ENCODE measurements at places on chromosomes 3 and 15. TPM values are rescaled to one million over a fixed set of nuclear protein-coding genes. Genes with fewer than 3 reads are reported as not detected.

- DNase-seq = no peak
Observed at GRCh38 chr15:52657338-52657737, 21.9 kb downstream of the ATOSA start.

DNA sequence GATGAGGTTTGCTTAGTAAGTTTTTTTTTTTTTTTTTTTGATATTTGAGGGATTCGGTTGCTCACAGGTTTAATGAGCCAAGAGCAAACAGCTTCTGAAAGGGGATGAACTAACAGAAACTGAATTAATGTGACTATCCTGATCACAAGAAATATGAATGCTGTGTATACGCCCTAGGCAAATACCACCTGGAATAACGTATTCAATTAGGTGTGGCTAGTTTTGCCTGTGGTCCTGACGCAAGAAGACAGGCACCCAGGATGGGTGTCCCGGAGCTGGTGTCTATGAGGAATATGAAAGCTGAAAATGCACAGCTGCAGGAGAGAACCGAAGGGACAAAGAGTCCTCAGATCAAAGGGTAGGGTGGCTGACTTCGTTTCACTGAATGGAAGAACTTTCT lies 14.6 kb downstream of the LSG1 start:
- no peak for DNase-seq

GRCh38 chr15:58559904-58560588 lies 128.3 kb downstream of the LIPC start:
- no peak for DNase-seq

DNA sequence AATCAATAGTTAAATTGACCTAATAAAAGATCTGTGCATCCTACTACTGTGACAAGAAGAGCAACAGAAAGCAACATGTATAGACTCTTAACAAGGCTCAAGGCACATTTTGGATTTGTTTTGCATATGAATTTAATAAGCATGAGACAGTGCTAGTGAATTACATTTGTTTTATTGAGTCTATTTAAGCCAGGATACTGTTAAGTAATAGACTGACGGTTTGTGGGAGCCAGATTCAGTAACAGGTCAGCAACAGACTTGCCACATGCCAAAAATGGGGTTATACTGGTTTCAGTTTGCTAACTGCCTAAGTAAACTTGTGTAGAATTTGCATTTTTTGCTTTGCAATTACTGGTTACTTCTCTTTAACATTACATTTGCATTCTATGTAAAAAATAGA lies 54.0 kb downstream of the MBNL1 start:
- DNase-seq = no peak

GRCh38 chr15:97071668-97072067 lies 741.2 kb downstream of the NR2F2 start:
- no peak for DNase-seq

DNA sequence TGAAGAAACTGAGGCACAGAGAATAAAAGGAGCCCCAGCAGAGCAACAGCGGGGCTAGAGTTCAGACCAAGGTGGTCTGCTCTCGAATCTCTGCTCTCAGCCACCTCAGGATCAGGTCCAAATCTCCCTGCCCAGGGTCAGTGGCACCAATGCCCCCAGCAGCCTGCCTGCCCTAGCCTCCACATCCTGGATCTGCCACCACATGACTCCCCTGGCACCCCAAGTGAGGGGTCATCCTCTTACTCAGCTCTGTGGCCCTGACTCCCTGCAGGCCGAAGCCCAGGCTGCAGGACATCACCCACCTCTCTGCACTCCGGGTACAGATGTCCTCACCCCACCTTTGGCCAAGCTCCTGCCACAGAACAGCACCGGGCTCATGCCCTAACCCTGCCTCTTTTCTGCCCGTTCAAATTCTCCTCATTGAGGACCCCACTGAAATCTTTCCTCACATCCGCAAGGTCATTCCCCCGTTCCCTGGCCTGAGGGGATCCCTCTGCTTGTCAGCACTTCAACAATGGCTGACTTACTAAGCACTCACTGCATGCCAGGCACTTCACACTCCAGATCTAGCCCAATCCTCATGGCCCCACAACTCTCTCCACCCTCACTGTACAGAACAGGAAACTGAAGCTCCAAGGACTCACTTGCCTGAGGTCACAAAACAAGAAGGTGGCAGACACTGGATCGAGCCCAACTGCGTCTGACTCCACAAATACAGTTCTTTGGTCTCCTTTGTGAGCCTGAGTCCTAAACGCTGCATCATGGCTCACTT lies 4.3 kb downstream of the PPIB start:
- DNase-seq = no peak

GRCh38 chr3:156489462-156489911 lies 65.4 kb downstream of the SSR3 start:
- DNase-seq = no peak

GRCh38 chr3:9251055-9251786 lies 1.8 kb upstream of the SRGAP3 start:
- DNase-seq = no peak

DNA sequence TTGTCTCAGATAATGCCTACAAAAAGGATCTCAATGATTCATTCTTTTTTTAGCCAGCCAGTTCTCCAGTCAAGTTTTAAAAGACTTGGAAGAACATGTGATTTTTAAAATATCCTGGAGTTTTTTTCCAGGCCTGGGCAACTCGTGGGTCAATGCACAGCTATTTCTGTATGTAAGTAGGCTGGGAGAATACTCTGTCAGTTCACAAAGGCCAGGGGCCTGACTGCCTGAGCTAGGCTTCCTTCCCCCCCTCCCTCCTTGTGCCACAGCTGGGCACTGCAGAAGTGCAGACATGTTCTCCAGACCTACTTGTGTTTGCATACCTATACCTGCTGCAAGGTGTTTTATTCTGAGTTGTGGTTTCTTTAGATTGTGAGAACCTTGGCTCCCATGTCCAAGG lies 43.7 kb downstream of the CTDSPL start:
- DNase-seq = no peak

DNA sequence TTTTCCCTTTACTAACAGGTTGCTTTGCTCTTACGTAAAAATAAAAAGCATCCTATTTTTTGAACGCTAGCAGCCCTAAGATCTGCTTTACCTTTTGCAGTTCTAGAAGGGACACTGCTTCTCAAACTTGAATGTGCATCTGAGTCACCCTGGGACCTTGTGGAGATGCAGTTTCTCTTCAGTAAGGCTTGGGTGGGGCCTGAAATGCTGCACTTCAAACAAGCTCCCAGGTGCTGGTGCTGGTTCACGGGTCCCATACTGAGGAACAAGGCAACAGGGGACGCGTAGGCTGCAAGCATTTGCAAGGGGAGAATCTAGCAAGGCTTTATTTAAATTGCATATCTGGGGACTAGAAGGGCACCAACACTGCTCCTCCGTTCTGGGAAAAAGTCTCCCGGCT lies 30.0 kb downstream of the MB21D2 start:
- no peak for DNase-seq

- no peak for DNase-seq
Observed at GRCh38 chr15:49415638-49416037, 7.4 kb upstream of the FGF7 start.

- no peak for DNase-seq
Observed at GRCh38 chr3:174397848-174398247, 461.3 kb upstream of the NAALADL2 start.

DNA sequence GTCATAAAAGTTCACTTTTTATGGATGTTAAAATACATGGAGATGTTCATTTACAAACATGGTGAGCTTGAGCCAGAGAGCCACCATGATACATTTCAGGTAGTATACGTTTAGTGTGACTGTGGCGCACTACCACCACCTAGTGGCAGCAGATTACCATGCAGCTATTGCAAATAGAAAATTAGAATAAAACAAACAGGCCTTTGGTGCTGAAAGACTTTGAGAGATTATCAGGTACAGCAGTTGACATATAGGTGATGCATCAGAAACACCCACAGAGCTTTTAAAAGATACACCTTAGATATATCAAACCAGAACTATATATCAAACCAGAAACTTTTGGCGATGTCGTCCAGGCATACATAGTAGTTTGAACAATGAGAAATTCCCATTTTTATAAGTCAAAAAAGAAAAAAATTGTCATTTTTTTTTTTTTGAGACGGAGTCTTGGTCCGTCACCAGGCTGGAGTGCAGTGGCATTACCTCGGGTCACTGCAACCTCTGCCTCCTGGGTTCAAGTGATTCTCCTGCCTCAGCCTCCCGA lies 42.0 kb upstream of the ICE2 start:
- no peak for DNase-seq

- DNase-seq = no peak
Observed at GRCh38 chr15:28868744-28869345, 16.9 kb upstream of the APBA2 start.

DNA sequence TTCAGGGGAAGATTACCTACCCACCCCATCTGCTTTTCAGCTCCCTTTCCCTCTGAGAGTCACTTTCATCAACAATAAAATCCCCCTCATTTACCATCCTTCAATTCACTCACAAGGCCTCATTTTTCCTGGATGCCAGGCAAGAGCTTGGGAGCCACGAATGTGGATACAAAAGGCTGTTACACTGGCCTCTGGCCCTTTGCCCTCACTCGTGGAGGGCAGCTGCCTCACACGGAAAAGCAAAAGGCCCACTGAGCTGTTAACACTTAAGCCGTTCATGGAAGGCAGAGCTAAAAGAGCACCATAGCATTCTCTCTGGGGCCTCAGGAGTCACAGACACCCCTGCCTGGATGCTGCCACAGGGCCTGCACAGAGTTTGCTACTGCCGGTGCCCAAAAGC lies 102.4 kb upstream of the TUSC7 start:
- DNase-seq = no peak

GRCh38 chr3:99545941-99546580 lies 92.3 kb upstream of the COL8A1 start:
- no peak for DNase-seq

DNA sequence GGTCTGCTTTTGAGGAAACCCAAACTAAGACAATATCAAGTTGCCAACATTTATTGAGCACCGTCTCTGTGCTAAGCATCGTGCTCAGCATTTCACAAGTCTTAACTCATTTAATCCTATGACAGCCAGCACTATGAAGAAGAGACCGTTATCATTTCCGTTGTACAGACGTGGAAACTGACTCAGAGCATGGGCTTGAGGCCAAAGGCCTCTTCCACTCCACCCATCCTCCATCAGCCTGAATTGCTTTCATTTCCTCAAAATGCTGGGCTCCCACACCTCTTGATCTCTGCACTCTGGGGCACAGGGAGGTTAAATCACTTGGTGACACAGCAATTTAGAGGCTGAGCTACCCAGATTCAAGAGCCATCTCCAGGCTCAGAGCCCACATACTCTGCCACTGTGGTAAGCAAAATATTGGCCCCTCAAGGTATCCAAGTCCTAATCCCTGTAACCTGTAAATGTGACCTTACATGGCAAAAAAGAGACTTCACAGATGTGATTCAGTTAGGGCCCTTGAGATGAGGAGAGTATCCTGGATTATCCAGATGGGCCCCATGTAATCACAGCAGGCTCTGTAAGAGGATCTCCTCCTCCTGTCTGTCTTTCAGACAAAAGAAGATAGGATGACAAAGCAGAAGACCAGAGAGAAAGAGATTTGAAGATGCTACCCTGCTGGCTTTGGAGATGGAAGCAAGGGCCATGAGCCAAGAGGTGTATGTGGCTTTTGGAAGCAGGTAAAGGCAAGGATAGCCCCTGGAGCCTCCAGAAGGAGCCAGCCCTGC lies 24.3 kb upstream of the FLNB start:
- DNase-seq = no peak

DNA sequence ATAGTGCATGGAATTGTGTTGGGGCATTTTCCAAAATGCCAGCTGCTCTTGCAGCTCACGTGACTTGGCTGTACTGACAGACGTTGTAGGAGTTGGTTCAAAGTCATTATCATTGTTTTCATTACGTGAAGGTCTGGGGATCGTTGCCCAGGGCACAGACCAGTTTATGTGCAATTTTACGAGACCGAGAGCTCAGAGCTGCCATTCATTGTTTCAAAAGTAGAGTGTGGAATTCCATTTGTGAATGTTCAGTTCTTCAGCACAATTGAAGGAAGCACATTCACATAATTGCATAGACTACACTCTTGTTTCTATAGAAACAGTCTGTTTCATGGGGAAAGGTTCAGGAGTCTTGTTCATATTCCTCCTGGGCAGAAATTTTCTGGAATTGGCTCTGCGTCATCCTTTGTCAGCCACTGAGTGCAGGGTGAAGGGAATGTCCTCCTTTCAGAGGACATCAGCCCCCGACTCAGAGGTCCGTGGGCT lies 54.5 kb downstream of the GABRG3 start:
- DNase-seq = no peak

Gene SPESP1
- total RNA-seq = 1.6 TPM

Gene DGKG
- total RNA-seq = 1.4 TPM

Gene CYB561D2
- 17.6 TPM for total RNA-seq

Gene GOLGA8H
- 0.64 TPM for total RNA-seq

Gene CAMK2N2
- not detected for total RNA-seq

Gene RASL12
- 4.8 TPM for total RNA-seq

Gene UBA5
- total RNA-seq = 52.3 TPM

Gene GOLGA6L25
- not detected for total RNA-seq

Gene ECE2
- total RNA-seq = not detected

Gene PLSCR2
- total RNA-seq = not detected

Gene CRELD1
- total RNA-seq = 46.7 TPM

Gene MESP2
- not detected for total RNA-seq

Gene IMPG2
- 0.04 TPM for total RNA-seq

Gene SPPL2A
- total RNA-seq = 228 TPM

Gene A4GNT
- total RNA-seq = not detected

Data from suprapubic skin (tissue), 4 donors.